ENCODE measurements at places on chromosomes 6 and 20.

- DNase-seq: no peak
These were observed 180.2 kb downstream of the MAFB start for GRCh38 chr20:40508821-40509220.

DNA sequence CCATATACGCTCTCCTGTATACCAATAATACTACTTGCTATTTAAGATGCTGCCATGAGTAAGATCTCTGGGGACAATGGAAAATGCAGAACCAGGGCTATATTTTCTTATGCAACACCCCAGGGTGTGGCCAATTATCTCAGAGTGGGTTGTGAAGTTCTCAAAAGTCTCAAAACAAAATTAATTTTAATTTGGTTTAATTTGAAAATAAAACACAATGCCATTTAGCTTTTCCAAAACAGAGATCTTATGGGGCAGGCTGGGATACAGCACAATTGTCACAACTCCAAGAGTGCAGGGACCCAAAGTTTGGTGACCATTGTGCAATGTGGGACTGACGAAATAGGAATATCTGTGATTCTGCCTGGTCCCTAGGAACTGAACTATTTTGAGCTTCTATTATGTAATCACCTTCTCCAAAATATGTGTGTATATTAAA is 43.1 kb downstream of the MBOAT1 start:
- peak; percentile 39 for DNase-seq

DNA sequence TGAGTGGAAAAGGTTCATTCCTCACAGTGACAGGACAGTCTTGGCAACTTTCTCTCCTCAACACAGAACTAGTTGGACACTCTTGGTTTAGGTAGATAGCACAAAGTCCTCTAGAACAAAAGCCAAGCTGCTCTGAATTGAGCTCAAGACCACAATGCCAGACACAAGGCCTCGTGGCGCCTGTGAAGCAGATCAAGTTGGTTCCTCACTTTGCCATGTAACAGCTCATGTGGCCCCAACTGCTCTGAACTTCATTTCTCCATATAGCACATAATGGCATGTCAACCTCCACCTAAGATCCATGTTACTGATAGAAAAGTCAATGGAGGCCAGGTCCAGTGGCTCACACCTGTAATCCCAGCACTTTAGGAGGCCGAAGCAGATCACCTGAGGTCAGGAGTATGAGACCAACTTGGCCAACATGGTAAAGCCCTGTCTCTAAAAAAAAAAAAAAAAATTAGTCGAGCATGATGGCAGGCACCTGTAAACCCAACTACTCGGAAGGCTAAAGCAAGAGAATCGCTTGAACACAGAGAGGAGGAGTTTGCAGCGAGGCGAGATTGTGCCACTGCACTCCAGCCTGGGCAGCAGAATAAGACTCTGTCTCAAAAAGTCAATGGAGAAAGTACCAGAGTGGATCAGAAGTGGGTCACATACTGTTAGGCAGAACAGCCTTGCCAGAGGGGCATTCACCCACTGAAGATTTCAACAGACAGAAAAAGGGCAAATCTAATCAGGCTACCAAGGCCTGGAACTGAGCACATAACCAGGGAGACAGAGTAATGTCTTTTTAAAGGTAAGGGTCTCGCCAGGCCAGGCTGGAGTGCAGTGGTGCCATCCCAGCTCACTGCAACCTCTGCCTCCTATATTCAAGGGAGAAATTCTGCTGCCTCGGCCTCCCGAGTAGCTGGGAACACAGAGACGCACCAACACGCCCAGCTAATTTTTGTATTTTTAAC is 21.2 kb downstream of the ROMO1 start:
- no peak for DNase-seq

DNA sequence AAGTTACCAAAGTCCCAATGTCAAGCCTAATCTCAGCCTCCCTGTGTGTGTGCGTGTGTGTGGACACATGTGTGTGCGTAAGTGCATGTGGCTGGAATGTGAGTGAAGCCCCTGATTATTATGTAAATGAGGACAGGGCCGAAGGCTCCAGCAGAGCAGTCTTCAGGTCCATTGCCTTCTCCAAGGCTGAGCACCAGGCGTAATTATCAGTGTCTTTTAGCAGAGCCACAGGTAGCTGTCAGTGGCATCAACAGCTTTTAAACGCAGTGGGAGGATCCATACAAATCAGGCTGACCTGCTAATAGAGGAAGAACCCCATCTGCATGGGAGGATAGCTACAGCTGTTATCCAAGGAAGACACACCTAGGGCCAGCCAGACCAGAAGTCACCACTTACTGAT is 324.3 kb upstream of the MOCS1 start:
- DNase-seq: no peak

DNA sequence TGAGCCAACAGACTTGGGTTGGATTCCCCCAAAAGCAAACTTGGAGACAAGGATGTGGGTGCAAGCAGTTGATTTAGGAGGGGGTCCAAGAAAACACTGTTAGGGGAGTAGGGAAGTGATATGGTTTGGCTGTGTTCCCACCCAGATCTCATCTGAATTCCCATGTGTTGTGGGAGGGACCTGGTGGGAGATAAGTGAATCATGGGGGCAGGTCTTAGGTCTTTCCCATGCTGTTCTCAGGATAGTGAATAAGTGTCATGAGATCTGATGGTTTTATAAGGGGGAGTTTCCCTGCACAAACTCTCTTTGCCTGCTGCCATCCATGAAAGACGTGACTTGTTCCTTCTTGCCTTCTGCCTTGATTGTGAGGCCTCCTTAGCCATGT is 542.6 kb downstream of the DHX35 start:
- DNase-seq: no peak

DNA sequence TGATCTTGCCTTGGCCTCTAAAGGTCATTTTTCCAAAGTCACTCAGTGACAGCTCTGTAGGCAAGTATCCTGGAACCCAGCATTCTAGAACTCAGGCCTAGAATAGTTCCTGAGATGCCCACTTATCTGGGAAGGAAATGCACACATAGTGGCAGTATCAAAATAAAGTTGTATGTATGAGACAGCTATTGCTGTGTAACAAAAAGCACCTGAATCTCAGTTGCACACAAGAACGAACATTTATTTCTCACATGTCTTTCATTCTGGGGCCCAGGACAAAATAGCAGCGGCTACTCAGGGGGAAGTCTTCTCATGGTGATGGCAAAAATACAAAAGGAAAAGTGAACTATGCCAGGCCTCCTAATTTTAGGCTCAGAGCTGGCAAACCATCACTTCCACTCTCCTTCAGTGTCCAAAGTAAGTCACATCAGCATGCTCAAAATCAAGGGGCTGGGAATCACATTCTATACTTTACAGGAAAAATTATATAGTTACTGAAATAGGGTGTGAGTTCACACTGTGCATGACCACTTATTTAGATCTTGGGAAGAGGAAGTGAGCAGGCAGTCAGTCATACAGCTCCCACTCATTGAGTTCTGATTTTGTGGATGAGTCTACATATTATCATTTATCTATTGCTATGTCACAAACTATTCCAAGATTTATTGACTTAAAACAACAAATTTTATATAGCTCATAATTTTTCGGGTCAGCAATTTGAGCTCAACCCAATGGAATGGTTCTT is 133.7 kb upstream of the RIN2 start:
- DNase-seq: no peak

GRCh38 chr6:169998457-169998856 is 247.0 kb downstream of the ERMARD start:
- no peak for DNase-seq

- no peak for DNase-seq
These were observed 417.8 kb upstream of the MANEA start for GRCh38 chr6:95159557-95159956.

DNA sequence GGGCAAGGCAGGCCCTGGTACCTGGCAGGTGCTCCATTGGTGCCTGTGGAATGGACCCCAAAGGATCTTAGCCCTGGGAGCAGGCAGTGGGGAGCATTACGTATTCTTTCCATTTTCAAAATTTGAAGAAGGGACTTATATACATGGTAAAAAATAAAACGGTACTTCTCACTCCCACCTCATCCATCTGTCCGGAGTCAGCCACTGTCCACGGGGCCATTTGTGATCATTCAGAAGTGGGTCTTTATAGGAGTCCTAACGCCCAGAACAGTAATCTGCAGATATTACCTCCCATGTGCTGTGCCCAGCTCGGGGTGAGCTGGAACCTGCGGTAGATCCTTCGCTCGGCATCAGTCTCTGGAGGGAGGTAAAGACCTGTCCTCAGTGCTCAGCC is 110.4 kb downstream of the SYCP2 start:
- DNase-seq: no peak

GRCh38 chr20:36155991-36156390 is 1.5 kb downstream of the EPB41L1 start:
- no peak for DNase-seq

GRCh38 chr6:36083446-36083845 is 46.9 kb upstream of the MAPK13 start:
- no peak for DNase-seq

DNA sequence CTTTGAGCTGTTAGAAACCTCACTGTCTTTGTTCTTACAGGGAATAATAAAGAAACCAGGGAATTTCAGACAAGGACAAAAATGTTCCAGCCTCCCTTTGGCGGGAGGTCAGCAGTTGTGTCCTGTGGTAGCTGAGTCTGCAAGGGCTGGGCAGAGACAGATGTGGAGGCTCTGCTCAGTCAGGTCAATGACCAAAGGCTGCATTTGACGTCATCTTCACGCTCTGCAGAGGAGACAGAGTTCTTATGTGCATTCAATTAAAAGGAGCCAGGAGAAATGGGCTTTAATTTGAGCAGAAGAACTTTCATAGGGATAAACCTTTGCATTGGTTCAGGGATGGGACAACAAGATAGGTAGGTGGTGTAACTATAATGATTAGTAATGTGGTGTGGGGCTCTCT is 45.1 kb upstream of the FOXA2 start:
- DNase-seq: no peak

- DNase-seq: no peak
These were observed 25.9 kb upstream of the NAA20 start for GRCh38 chr20:19991308-19991707.

DNA sequence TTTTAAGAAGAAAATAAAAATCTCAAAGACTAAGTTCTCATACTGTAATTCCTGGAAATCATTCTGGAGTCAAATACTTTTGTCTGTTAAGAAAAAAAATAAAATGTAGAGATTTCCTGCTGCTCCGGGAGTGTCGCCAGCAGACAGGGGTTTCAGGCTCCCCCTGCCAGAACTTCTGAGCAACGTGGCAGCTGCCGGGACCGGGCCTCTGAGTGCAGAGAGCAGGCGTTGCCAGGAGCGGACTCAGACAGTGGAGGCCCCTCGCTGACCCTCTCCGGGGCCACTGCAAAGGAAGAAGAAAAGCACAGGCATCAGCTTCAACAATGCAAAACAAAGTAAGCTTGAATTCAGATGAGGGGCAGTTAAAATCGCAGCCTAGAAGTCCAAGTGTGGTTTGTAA is 95.5 kb downstream of the THBS2 start:
- peak; percentile 83 for DNase-seq

DNA sequence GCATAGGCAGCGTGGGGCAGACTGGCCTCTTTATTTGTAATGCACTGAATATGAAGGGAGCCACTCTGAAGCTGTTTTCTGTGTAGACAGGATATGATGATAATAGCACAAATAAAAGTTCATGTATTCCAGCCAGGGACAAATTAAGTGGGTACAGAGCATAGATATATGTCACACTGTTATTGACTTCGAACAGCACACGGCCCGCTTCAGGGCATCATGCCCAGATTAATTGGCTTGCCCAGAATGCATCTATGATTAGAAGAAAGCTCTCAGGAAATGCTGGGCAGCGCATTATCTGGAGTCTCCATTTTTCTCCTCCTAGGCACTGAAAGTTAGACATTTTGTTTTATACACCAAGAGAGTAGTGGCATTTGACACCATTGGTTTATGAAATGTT is 26.3 kb upstream of the SASH1 start:
- DNase-seq: no peak

DNA sequence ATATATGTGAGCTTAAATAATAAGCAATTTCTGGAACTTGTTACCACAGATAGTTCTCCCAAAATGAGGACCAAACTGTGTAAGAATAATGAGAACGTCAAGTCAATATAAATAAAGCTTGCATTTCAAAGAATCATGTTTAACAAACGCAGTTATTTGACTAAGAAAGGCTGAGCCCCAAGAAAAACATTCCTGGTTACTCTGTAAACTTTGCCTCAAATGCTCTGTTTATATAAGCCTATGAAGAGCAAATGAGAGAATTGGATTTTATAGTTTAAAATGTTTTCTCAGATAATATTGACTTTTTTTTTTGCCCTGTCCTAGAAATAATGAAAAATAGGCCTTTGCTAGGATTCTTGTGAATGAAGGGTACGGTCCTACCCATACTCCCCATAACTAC is 81.3 kb downstream of the C6orf52 start:
- no peak for DNase-seq

DNA sequence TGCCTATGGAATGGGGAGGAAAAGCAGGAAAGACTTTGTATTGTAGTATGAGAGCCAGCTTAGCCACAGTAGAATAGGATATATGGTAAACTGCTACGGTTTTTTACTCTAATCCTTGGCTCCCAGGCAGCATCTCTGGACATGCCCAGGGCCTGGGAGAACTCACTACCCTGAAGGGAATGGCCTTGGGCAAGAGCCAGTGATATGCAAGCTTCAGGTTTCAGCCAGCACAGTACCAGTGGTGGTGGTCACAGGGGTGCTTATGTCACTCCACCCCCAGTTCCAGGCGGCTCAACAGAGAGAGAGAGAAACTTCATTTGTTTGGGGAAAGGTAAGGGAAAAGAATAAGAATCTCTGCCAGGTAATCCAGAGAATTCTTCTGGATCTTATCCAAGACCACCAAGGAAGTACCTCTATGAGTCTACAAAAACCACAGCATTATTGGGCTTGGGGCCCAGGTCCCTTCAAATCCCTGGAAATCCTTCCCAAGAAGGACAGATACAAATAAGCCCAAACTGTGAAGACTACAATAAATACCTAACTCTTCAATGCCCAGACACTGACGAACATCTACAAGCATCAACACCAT is 121.2 kb downstream of the THBS2 start:
- DNase-seq: no peak

DNA sequence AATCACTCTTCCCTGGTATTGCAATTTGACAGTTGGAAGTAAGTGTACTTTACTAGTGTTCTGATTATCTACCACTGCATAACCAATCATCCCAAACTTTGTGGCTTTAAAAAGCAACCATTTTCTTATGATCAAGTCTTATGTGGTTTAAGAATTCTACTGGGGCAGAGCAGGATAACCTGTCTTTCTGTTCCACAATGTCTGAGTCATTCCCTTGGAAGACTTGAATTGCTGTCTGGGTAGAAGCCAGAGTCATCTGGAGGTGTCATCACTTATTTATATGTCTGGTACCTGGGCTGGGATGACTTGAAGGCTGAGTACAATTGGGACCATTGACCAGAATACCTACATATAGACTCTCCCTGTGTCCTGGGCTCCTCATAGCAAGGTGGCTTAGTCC is 644.3 kb downstream of the HDGFL1 start:
- no peak for DNase-seq

- DNase-seq: no peak
These were observed 112.5 kb downstream of the SGK1 start for GRCh38 chr6:134205366-134205765.

DNA sequence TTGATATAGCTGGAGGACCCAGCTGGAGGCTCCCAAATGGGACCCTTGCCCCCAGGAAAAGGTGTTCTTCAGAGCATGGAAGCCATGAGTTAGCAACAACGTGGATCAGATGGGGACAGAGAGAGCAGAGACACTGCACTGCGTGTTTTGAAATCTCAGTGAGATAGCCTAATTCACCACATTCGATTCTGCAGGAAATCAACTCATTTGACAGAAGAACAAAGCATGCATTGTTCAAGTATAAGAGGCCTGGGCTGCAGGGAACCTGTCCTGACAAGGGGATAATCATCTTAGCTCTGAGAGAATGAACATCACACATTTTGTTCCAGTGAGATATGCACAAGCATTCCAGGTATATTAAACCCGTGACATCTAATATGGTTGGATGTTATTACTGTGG is 450.2 kb downstream of the CDH26 start:
- no peak for DNase-seq
